Smooth muscle cell of the brain vasculature (primary cell): ENCODE measurements at places on chromosomes 16 and 17.

DNA sequence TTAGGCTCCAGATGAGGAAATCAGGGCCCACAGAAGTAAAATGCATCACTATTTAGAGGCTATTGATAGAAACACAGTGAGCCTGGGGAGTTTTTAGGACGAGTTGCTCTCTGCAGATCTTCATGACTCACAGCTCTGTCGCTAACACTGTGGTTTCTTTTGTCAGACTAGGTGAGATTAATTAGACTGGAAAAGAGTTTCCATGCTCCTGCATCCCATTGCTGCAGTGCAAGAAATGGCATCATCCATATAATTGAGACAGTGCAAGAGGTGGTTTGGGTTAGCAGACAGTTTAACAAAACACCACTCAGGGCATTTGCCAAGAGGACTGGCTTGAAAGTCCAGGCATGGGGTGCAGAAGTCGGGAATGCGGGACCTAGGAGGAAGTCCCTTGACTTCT lies 198.8 kb upstream of the CACNG5 start:
- no peak for DNase-seq

GRCh38 chr17:38939987-38940386 lies 14.6 kb downstream of the LASP1NB start:
- DNase-seq, result no peak

DNA sequence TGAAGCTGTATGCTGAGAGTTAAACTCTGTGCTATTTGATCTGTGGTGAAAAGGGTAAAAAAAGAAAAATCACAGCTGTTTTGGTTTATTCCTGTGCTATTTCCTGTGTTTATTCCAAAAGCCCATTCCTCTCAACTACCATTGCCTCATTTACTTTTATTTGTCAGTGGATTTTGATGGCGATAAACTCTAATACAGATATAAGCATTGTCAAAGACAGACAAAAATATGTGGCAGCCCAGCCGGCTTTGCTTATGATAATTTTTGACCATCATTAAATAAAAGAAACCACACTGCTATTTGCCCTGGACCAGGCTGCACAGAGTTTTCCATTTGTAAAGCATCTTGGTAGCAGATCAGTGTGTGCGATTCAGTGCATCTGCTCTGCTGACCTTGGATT lies 473.6 kb upstream of the ASIC2 start:
- DNase-seq, result no peak

DNA sequence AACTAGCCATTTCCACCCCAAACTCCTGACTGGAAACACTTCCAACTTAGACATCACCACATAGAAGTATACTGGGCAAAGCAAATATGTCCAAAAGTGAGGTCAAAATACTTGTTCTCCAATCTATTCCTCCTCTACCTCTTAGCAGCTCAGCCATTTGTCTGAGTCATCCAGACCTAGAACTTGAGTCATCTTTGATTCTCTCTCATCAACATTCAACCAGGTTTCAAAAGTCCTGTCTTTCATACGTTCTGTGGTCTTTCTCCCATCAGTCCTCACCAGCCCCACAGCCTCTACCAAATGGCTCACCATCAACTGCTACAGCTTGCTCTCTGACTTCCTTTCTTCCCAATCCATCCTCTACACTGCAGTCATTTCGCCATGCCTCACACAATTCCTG lies 6.8 kb downstream of the ANKFY1 start:
- no peak for DNase-seq

DNA sequence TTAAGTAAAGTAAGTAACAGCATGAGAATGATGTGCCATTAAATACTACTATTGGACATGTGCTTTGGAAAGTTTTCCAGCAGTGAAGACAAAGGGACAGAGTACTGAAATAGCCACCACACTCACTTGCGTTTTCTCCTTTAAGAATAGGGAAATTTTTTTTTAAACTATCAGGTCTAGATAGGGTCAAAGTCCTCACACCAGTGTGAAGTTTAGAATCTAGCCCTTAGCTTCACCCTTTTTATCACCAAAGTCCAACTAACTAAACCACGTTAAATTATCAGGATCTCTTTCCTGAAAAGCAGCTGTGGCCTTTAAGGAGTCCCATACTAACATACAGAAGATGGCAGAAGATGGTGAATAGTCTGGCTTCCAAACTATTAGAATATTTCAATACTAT lies 180.9 kb downstream of the ZNF18 start:
- DNase-seq, result no peak

GRCh38 chr17:28427371-28427770 lies 21.4 kb upstream of the SLC46A1 start:
- DNase-seq, result no peak

DNA sequence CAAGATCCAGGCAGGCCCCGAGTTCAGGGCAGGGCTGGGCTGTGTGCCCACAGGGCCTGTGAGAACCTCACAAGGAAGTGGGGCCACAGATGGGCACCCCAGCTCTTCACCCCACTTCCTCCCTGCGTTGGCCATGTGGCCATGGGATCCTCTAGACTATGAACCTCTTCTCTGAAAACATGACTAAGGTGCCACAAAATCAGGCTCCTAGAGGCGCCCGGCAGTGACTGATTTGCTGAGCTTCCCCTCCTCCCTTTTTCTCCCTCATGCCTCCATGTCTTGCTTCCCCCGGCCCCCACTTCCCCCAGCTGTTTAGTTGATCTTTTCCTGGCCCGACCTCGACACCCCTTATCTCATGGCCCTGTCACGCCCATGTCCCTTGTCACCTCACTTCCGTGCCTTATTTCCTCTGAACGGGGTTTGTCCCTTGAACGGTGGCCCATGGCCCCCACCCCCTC lies 87.1 kb downstream of the KCNJ12 start:
- no peak for DNase-seq

DNA sequence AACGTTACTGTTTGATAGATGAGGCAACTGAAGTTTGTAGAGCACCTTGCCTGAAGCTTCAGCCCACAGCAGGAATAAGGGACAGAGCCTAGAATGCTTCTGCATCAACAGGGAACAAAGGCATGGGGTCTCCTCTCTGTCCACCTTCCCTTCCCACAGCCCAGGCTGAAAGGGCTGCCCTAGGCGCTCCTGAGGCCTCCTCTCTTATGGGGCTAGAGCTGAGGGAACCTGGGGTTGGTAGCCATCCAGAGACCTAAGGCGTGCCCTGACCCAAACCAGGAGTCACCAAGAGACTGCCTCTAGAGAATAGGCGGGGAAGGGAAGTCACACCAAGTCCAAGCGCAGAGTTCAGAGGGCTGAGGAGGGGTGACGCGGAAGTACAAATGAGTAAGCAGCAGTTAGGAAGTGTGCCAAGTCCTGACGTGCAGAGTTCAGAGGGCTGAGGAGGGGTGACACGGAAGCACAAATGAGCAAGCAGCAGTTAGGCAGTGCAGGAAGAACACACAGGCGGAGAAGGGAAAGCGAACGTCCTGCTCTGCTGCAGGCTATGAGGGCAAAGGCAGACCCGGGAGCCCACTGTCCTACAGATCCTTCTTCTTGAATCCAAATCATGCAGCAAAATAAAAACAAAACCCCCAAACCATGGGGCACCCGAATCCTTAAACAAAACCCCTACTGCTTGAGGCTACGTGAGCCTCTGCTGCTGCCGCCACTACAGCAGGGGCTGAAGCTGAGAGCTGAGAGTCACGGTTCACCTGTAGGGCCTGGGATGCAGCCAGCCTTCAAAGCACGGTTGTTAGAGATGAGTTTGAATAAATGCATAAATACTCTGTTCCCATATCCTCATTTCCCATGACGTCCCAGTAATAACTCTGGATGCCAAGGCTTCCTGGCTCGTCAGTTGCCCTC lies 2.7 kb upstream of the SPG7 start:
- peak; percentile 47 for DNase-seq

GRCh38 chr17:77535892-77536291 lies 395.1 kb downstream of the SEC14L1 start:
- DNase-seq, result no peak

- no peak for DNase-seq
Observed at GRCh38 chr16:70416748-70417616, 21.9 kb downstream of the ST3GAL2 start.

- DNase-seq, result no peak
Observed at GRCh38 chr17:63407741-63408330, 38.3 kb downstream of the CYB561 start.

DNA sequence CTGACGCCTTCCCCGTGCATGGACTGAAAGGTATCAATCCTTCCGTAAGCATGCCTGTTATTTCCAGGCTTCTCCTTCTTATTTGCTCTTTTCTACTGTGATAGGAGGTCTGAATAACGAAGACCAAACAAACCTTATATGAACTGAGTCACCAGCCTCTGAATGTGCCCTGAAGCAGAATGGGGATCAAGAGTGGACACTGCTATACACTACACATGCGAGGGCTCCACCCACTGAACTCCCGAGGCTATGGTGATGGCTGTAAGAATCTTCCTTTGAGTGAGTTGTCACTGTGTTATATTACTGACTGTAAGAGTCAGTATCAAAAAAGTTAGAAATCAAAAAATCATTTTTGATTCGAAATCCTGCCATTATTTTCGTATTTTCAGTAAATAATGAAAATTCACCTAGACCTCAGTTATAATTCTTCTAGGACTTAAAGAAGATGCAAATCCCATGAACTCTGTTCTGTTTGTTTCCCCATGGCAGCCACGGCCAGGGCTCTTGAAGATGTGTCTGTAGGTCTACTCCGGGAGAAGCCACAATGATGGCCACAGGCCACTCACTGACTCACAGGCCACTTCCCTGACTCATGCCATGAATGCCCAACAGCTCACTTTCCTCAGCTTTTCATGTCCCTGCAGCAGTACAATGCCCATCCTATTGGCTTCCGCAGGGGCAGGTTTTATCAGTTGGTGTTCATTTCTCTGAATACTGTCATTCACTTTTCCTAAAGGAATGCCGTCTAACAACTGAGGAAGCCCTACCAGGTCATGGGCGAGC lies 54.7 kb downstream of the ZZEF1 start:
- DNase-seq, result no peak

GRCh38 chr16:66474750-66475199 lies 47.7 kb downstream of the BEAN1 start:
- DNase-seq, result no peak

- no peak for DNase-seq
Observed at GRCh38 chr16:59601452-59601851, 867.3 kb upstream of the GOT2 start.

GRCh38 chr17:56158915-56159825 lies 5.9 kb downstream of the ANKFN1 start:
- no peak for DNase-seq

- DNase-seq, result no peak
Observed at GRCh38 chr16:84237994-84238750, 1.6 kb downstream of the KCNG4 start.

DNA sequence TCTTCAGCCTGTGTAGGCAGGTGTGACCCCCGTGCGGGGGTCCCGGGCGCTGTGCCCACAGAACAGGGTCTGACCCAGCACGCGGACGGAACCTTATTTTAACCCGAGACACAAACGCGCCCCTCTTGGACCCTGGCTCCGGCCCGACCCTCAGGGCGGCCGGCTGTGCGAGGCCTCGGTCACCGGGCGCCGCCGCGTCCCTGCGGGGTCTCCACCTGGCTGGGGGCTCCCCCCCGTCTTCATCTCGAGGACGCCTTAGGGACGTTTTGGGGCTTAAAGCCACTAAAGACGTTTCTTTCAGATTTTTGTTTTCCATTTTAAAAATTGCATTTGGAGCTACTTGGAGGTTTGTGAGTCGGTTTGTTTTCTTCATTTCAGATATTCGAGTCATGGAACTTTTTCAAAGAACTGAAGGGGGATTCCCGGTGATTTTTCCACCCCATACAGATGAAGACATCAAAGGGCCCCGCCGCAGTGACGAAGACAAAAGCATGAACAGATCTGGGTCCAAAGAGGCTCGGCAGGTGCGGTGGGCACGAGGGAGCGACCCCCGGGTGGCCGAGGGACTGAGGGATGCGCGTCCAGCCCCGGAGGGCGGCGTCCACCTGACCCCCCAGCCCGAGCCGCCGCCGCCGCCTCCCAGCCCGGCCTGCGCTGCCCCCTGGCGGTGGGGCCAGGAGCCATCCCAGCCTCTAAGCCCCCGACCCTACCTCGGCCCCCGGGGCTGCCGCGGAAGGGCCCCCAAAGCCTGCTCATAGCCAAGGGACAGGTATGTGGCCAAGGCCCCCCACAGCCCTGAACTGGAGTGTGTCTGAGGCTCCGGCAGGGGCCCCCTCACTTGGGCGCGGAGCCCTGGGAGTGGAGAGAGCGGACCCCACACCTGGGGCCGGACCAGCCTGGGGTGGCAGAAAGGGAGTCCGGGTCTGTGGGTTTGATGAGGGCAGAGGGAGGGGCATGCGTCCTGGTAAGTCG lies 3.8 kb upstream of the CD7 start:
- DNase-seq, result no peak

GRCh38 chr16:60127196-60127595 lies 1393.1 kb upstream of the GOT2 start:
- DNase-seq, result no peak

DNA sequence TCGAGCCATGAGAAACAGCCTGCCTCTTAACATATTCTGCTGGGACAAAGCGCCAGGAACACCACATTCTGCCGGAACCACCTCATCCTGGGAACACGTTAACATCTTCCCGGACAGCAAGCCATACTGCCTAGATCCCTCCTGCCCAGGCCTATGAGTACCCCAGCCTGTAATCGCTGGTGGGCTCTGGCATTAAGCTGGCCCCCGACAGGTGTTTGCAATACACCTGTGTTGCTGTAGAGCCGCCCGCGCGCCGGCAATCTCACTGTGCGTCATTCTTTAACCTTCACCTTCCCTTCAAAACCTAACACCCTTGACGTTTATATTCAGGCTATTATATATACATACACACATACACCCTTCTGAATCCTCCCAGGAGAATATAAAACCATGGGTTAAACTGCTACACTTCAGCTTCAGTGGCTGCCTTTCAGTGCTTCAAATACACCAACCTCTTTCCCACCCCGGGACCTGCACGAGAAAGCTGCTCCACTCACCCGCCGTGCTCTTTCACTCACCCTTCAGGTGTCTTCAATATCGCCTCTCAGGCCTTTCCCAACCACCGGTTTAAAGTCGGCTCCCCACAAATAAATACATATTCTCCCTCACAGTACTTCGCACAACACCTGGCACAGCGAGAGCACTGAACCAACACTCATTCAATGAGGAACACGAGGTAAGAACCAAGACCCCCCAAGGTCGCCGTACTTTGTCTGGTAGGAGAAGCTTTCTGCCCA lies 1.0 kb upstream of the ENDOV start:
- no peak for DNase-seq

DNA sequence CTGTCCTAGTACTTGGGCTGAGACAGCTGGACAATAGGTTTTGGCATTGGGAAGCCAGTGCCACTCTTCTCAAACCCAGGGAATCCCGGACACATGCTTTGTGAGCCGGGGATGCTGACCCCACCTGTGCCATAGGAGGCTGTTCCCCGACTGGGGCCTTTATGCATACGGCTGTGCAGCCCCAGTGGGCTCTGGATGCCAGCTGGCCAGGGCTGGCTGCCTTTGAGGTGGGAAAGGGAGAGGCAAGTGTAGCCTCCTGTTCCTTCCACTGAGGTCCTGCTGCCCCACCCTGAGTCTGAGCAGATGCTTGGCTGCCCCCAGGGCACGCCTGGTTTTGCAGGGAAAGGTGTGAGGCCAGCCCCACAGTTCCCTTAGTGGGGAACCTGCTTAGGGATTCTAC lies 105.7 kb downstream of the CCDC182 start:
- DNase-seq, result no peak

GRCh38 chr17:17515934-17516930 lies 20.0 kb upstream of the RASD1 start:
- no peak for DNase-seq

GRCh38 chr17:19573075-19573474 lies 39.4 kb downstream of the SLC47A1 start:
- DNase-seq, result no peak

GRCh38 chr17:59357219-59357697 lies 25.8 kb downstream of the YPEL2 start:
- DNase-seq, result no peak
